ENCODE measurements at places on chromosomes 1 and 21.

GRCh38 chr1:59414406-59415133 lies 117.7 kb downstream of the FGGY start:
- DNase-seq: no peak

GRCh38 chr1:155940482-155940992 lies 901 bp upstream of the RXFP4 start:
- DNase-seq: peak; percentile 53

- DNase-seq: no peak
Measured at GRCh38 chr1:22824466-22824865, 113.8 kb downstream of the EPHB2 start.

DNA sequence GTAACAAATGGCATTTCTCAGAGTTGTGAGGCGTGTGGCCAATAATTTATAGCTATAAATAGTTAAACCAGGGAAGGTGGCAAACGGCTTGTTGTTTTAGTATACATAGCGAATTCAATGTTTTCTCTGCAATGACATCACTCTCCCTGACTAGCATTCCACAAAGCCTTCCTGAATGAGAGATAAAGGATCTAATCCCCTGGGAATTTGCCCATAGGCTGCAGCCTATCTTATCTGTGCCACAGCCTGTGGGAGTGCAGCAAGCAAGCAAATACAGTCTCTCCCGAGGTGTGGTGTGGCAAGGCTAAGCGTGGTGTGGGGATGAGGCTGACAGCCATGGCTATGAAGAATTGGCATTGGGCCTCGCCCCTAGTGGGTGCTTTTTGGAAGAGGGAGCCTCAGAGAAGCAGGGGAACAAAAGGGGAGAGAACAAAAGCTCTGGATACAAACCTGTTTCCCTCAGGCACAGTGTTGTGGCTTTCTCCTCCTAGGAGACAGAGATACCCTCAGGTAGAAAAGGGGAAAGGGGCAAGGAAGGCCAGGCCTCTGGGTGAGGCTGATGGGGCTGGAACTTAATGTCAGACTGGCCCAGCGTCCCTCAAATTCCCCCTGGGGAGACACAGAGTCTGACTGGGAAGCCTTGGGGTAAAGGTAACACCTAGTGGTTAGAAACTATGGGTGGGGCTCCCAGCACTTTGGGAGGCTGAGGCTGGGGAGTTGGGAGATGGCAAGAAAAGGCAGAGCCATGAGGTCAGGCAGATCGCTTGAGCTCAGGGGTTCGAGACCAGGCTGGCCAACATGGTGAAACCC lies 8.9 kb downstream of the TAGLN2 start:
- DNase-seq: no peak

DNA sequence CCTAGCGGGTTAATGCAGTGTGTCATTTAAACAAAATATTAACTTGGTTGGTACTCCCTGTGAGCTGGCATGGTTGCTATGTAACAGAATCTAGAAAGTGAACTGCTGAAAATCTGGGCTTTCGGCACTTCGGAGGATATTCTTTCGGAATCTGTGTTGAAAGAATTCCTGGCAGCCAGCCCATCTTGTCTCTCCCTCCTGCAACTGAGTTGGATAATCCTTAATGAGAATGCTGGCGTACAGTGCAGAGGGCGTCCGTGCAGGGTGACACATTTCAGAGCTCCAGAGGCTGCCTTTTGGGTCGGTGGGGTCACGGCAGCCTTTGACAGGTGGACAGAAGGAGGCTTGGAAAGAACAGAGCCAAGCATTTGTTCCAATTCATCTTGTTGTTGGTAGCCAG lies 3.7 kb downstream of the KAZN start:
- no peak for DNase-seq

DNA sequence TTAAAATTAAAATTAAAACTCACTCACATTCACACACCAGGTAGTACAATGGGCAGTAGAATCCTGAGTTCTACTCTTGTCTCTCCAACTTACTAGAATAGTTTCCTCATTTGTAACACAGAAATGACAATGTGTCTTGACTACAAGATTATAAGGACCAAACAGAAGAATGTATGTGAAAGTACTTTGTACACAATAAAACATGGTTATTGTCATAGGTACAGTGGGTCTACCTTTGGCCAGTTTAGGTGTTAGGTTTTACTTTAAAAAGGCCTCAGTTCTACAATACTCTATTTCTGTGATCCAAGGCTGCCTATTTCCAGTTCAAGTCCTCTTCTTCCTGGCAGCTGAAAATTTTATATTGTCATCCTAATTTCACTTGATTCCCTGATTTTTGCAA lies 50.2 kb downstream of the LUZP1 start:
- no peak for DNase-seq

DNA sequence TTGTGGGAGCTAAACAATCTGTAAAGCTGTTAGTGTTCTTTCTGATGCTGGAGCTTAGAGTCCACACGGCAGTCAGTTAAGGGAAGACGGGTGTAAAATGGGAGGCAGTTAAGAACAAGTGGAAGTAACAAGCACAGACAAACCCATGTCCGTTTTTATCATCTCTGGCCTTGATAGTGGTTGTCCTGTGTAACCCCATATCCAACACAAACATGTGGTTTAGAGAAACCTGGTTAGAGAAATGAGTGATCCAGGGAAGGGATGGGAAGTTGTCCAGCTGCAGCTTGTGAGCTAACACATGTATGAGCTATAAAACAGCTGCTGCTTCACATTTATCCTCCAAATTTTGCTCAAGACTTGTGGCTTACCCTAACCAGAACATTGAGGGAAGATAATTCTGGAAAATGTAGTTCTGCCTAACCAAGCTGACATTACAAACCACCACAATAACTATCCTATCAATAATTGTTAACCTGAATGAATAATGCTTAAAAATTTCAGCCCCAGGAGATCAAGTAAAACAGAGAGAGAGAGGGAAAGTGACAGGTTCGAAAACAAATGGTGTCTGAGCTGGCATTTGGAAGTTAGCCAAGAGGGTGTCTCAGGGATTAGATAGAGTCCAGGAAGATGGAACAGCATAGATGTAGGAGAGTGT lies 10.6 kb upstream of the C1orf162 start:
- no peak for DNase-seq

GRCh38 chr1:152501704-152502103 lies 8.9 kb upstream of the LCE5A start:
- no peak for DNase-seq

DNA sequence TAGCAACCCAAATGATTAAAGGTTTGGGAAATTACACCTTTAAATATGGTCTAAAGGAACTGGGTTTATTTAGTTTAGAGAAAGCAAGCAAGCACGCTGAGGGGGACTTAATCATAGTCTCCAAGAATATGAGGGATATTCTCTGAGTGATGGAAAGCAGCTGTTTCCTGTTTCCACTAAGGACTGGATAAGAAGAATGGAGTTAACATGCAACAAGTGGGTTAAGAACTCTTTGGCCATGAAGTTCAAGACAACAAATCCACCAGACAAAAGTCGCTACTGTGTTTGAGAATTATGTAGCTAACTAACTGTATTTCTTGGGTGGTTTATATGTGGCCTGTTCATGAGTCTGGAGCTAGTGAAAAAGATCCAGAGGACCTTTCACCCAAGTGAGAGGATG lies 85.7 kb downstream of the TGFB2 start:
- DNase-seq: no peak

- DNase-seq: no peak
Measured at GRCh38 chr1:108801101-108801500, 54.6 kb downstream of the STXBP3 start.

DNA sequence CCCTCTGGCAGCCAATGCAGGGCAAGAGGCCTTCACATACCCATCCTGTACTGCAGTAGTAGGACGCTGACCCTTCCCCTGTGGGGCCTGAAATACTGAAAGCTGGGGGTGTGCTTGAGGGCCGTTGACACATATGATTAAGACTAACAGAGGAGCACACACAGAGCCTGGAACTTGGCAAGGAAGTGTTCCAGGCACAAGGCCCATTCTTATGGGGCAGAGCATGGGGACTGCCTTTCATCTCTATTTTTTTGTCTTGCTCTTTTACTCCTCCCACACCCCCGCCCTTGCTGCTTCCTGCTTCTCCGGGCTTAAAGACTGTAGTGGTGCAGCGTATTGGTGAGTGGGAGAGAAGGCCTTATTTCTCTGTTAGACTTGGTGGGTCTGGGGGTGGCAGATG lies 137.4 kb downstream of the BACH1 start:
- peak; percentile 71 for DNase-seq

GRCh38 chr1:246856371-246856770 lies 75.4 kb downstream of the AHCTF1 start:
- no peak for DNase-seq

GRCh38 chr1:202162418-202163280 lies 2.2 kb upstream of the PTPN7 start:
- peak; percentile 75 for DNase-seq

DNA sequence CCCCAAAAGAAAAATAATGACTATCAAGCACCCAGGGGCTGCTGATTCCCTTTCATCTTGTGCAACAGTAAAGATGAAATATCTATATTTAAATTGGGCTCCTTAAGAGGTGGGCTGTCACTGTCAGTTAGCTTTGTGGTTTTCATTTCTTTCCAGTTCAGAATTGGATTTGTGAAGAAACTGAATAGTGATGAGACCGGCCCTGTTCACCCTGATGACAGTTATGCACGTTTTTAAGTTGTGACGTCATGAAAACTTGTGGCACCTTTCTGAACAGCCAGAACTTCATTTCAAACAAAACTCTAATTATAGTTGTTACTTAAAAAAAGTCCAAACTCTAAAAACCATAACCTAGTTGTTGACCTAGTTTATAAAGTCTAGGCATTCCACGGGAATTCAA lies 125.9 kb downstream of the RUNX1 start:
- DNase-seq: no peak

- DNase-seq: peak; percentile 67
Measured at GRCh38 chr1:110686188-110686587, 11.4 kb upstream of the KCNA3 start.

DNA sequence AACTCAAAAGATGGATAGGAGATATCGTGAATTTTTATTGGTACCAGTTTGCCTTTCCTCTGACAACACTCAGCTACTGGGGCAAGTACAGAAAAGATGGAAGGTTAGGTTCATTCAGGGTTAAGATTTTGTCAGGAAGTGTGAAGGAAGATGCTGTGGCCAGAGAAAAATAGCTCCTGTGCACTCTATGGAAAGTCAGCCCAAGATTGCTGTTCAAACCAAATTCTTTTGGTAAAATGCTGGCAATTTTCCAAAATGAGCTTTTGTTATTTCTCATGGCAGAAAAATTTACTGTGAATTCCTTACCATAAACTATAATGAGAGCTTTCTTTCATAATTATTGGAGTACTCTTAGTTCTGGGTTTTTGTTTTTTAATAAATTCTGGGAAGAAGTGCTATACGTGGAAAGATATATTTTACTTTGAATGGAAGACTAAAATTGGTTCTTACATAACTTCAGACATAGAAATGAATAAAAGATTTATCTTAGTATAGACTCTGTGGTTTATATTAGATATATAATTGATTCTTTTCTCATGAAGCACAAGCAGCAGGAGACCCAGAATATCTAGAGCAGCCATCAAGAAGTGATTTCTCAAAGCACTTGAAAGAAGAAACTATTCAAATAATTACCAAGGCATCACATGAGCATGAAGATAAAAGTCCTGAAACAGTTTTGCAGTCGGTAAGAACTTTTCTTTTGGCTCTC lies 112.2 kb downstream of the USP25 start:
- DNase-seq: no peak

- no peak for DNase-seq
Measured at GRCh38 chr1:235025422-235025984, 103.1 kb downstream of the TOMM20 start.

DNA sequence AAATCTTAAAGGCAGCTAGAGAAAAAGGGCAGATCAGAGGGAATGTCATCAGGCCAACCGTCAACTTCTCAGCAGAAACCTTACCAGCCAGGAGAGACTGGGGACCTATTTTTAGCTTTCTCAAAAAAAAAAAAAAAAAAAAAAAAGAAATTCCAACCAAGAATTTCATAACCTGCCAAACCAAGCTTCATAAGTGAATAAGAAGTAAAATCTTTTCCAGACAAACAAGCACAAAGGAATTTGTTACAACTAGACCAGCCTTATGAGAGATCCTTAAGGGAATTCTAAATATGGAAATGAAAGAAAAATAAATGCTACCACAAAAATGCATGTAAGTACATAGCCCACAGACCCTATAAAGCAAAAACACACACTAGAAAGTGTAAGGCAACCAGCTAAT lies 267.7 kb downstream of the AKT3 start:
- DNase-seq: no peak

DNA sequence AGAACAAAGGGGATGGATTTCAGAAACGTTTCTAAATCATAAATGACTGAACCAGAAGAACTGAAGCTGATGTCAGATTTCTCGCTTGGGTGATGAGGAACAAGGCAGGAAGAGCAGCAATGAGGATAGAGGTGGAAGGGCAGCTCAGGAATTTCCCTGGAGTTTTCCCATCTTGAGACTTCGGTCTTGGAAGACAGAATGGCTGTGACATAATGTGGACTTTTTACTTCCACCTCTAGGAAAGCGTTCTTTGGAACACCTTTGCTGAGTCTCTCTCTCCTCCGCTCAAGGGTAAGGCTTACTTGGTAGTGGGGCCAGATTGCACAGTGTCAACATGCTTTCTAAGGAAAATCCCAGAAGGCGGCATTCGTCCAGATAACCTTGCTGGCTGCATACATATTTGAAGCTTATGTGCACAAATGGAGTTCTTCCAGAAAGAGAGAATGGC lies 36.6 kb downstream of the DEGS1 start:
- no peak for DNase-seq

DNA sequence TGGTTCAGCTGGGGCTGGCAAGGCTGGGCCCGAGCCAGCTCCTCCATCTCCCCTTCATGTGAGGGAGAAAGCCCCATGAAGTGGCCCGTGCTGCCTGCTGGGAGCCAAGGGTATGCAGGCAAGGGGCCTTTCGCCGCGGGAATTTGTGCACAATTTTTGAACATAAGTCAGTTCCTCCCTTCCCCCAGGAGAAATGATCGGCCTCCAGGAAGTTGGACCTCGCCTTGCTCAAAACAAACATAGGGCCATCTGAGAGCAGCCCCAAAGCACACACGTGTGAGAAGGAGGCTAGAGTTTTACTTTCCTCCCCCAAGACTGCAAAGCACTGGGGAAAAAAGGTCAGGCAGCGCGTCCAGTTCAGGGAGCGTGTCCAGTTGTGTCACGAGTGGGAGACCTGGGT lies 64.7 kb downstream of the PRDM16 start:
- DNase-seq: no peak

GRCh38 chr1:84619383-84620102 lies 45.3 kb upstream of the CTBS start:
- peak; percentile 82 for DNase-seq

GRCh38 chr1:245396615-245397014 lies 241.8 kb downstream of the KIF26B start:
- no peak for DNase-seq

- no peak for DNase-seq
Measured at GRCh38 chr1:173995475-173995874, 26.7 kb downstream of the RC3H1 start.

GRCh38 chr1:66535061-66535460 lies 1.1 kb downstream of the SGIP1 start:
- no peak for DNase-seq

DNA sequence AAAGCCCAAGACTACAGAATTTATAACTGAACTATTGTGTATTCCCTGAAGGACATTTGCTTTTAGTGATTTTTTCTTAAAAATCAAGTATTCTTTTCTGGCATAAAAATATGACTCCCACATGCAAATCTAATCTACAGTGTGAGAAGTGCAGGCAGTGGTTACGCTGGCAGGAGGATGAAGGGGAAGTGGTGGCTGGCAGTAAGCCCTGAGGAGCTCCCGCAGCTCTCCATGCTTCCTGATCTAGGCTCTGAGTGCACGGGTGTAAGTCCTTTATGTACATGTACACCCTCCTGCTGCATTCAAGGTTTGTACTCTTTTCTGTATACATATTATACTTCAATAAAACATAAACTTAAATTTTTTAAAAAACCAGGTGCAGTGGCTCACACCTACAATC lies 67.5 kb upstream of the PRDX6 start:
- DNase-seq: no peak

- no peak for DNase-seq
Measured at GRCh38 chr21:45347712-45348499, 57.1 kb upstream of the COL18A1 start.
